Inflammatory macrophage (primary cell): ENCODE measurements at places on chromosomes 7 and 10.

DNA sequence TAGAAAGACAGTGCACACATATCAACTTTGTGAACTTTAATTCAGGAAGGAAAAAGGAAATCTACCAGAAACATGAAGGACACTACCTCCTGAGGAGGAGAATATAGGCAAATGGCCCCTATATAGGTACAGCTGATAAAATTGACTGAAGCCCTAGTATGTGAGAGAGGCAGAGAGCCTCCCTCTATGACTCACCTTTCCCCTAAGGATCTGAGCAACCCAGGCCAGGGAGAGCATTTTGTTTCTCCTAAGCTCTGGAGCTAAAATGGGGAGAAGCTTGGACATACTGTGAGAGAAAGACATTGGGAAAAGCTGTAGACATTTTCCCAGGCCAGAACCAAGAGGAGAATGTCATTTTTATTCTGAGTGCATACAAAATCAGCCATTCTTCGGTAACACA lies 303.5 kb downstream of the AHR start:
- DNase-seq: no peak

DNA sequence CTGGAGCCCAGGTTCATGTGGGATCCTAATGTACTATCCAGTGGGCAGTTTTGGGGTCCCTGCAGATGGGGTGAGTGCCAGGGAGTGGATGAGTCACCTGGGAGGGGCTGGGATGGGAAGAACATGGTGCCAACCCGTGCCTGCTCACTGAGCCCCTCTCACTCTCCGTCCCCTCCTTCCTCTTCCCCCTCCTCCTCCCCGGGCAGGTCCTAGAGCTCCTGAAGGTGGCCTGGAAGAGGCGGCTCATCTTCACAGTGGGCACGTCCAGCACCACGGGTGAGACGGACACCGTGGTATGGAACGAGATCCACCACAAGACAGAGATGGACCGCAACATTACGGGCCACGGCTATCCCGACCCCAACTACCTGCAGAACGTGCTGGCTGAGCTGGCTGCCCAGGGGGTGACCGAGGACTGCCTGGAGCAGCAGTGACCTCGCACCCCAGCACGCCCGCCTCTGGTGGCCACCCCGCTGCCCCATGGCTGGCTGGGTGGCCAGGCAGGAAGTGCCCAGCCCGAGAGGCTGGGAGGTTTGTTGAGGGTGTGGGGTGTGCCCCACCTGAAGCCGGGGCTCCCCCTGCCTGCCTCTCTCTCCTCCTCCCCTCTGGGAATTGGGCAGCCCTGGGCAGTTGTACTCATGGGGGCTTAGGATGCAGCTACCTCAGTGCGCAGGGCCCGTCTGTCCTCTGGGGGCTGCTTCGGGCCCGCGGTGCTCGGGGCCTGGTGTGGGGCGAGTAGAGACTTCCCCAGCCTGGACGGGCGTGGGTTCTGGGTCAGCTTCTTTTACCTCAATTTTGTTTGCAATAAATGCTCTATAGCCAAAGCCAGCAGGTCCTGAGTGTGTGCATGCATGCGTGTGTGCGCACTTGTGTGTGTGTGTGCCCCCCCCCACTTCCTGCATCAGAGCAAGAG lies 4.9 kb upstream of the UPK3B start:
- no peak for DNase-seq

DNA sequence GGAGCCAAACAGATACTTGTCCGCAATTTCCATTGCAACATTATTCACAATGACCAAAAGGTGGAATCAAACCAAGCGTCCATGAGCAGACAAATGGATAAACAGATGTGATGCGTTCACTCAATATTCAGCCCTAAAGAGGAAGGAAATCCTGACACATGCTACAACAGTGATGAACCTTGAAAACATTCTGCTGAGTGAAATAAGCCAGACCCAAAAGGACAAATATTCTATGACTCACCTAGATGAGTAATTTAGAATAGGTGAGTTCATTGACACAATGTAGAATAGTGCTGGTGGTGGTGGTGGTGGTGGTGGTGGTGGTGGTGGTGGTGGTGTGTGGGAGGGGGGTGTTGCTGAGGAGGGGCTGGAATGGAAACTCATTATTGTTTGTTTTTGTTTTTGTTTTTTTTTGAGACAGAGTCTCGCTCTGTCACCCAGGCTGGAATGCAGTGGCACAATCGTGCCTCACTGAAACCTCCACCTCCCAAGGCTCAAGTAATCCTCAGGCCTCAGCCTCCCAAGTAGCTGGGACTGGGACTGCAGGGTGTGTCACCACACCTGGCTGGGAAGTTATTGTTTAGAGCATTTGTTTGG lies 28.6 kb downstream of the SMKR1 start:
- peak; percentile 52 for DNase-seq

DNA sequence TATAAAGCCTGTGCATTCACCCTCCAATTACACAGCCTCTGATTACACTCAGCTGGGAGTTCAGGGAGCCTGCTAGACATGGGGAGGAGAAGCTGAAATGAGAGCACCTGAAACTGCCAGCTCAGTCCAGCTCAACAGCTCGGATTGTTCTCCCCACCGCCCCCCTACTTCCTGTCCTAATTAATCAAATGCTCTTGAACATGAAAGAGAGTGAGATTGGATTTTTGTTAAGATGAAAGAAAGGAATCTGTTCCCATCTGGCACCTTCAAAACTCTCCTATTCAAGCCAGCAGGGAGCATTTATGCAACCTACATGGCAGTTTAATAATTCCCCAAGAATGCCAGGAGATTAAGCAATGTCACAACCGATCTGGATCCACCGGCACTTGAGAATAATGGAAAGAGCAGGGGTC lies 98.0 kb downstream of the NPSR1 start:
- no peak for DNase-seq

- no peak for DNase-seq
These were observed 220.2 kb downstream of the PTEN start for GRCh38 chr10:88083597-88083989.

DNA sequence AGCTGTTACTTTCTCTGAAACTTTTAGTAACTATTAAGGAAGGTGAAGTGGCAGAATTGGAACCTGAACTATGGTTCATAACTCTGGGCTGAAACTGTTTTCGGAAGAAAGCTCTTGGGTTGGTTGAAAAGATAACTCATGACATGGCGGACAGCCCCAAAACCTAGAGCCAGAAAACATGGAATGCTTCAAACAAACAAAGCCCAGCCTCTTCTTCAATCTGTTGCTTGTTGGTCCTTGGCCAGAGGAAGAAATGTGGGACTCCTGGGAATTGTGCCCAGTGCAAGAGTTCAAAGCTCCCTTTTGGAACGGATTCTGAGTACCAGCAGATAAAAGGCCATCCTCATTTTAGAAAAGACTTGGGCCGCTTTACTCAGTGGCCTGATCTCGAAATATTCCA lies 52.9 kb upstream of the CACNB2 start:
- DNase-seq: no peak

DNA sequence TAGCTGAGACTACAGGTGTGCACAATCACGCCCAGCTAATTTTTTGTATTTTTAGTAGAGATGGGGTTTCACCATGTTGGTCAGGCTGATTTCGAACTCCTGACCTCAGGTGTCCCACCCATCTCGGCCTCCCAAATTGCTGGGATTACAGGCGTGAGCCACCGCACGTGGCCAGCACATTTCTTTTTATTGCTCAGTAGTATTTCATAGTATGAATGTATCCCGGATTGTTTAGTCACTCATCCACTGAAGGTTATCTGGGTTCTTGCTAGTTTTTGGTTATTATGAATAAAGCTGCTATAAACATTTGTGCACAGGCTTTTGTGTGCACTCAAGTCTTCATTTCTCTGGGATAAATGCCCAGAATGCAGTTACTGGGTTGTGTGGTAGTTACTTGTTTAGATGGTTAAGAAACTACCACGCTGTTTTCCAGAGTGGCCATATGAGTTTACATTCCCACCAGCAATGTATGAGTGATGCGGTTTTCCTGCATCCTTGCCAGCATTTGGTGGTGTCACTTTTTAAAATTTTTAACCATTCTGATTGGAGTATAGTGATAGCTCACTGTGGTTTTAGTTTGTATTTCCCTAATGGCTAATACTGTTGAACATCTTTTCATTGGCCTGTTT lies 275.8 kb upstream of the LYZL1 start:
- no peak for DNase-seq

GRCh38 chr7:120987280-120987679 lies 1.2 kb upstream of the CPED1 start:
- no peak for DNase-seq

- DNase-seq: no peak
These were observed 280.0 kb upstream of the GNAI1 start for GRCh38 chr7:79854621-79855020.

DNA sequence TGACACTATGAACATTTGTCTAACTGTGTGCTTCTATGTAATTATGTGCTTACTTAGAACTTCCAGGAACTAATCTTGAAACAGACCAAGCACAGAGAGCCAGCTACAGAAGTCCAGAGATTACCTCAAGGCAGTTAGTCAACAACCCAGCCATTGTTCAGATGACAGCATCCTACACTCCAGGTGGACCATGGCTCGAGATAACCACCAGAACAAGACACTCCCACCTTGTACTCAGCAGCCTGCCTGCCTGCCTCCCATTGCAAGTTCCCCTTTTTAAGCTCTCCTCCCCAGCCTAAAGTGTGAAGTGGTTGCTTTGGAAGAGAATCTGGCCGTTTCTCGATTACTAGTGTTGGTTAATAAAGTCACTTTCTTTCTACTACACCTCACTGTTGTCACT lies 1080.6 kb upstream of the LRRN3 start:
- no peak for DNase-seq

- no peak for DNase-seq
These were observed 455.6 kb upstream of the AKR1E2 start for GRCh38 chr10:4370376-4370775.

GRCh38 chr7:34277016-34277802 lies 371.9 kb downstream of the BMPER start:
- no peak for DNase-seq

DNA sequence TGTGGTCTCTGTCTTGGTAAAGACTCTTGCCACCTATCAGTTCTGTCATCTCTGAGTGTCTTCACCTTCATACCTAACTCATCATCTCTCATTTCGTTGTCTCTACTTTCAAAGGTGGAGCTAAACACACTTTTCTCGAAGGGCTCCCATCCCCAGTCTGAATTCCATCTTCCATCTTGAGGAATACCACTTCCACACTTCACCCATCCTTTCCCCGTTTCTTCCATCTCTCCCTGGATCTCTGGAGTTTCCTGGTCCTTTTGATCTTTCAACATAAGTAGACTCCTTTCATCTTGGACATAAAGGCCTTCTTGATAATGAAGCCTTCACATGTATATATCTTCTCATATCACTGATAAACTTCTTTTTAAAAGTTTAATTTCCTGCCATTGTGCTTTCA lies 120.8 kb upstream of the NOBOX start:
- no peak for DNase-seq

DNA sequence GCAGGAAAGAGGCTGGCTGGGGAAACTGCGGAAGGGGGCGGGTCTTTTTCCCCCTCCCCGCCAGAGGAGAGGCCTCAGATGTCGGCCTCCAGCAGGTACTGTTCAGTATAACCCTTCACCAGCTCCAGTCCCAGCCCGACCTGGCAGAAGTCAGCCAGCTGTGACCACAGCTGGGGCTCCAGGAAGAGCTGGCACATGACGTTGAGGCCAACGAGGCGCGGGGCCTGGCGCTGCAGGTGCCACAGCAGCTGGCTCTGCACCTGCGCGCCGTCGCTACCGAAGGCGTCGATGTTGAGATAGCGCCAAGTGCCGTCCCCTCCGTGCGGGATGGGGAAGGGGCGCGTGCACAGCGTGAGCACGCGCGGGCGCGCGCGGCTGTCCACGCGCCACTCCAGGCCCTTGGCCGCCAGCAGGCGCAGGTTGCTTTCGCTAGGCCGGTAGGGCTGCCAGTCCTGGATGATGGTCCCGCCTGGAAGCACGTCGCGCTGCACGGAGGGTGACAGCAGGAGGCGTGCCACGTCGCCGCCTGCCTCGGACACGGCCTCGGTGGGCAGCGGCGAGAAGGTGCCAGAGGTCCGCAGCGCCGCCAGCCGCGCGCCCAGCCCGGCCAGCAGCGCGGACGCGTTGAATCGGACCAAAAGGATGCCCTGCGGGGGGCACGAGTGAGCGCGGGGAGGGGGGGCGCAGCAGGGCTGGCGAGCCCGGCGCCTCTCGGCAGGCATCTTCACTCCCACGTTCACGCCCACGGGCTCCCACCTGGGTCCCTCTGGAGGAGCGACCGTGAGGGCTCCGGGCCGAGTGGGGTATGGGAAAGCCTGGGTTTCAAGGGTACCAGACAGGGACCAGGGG lies 6.9 kb upstream of the VGF start:
- no peak for DNase-seq

GRCh38 chr7:84009051-84009450 lies 185.5 kb downstream of the SEMA3A start:
- no peak for DNase-seq

GRCh38 chr7:83643012-83643411 lies 5.9 kb downstream of the SEMA3E start:
- DNase-seq: no peak

- DNase-seq: no peak
These were observed 255.2 kb upstream of the KLF14 start for GRCh38 chr7:130989101-130989795.

GRCh38 chr7:142300689-142301088 lies 42.8 kb upstream of the PRSS58 start:
- no peak for DNase-seq

DNA sequence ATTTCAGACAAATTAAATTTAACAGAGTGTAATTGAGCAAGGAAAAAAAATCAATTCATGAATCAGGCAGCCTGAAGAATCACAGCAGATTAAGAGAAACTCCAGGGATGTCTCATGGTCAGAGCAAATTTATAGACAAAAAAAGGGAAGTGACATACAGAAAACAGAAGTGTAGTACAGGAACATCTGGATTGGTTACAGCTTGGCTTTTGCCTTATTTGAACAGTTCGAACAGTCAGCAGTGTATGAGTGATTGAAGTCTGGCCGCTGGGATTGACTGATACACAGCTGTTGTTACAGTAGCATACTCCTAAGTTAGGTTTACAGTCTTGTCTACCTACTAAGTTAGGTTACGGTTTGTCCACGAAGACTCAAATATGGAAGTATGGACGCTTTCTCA lies 255.3 kb downstream of the HPSE2 start:
- peak; percentile 2 for DNase-seq

DNA sequence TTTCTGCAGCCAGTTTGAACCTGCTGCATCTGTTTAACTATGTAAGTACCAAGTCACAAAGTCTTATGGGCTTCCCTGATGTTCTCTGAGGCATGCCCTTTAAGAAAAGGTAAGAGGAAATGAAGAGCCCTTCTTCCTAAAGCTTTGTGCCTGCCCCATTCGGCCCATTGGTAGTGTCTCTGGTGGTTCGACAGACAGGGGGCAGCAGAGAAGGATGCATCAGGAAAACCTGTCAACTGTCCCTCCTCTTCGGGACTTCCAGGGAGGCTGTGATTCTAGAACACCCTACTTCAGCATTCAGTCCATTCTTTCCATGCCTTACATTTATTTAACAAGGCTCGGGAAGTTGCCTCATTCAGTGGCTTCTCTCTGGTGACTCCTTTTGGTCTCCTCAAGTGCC lies 1.9 kb upstream of the SFRP4 start:
- DNase-seq: no peak

DNA sequence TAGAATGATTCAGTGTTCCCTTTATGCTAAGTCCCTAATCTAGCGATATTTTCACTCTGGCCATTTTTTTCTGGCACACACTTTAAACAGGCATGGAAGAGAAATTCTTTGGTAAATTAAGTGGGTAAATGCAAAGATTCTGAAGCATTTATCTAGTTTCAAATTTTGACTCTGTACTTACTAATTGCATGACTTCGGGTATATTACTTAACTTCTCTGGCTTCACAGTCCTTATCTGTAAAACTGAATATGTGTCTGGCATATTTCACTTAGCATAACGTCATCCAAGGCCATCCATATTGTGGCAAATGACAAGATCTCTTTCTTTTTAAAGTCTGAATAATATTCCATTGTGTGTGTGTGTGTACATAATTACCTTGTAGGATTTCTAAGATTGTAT lies 114.5 kb downstream of the MBL2 start:
- no peak for DNase-seq
